ENCODE measurements at places on chromosomes 7 and 10. TPM values are rescaled to one million over a fixed set of nuclear protein-coding genes. Genes with fewer than 3 reads are reported as not detected.

Gene ELFN1
- 21.5 TPM for total RNA-seq

Gene CALCR
- total RNA-seq: 0.38 TPM

Gene CALHM3
- not detected for total RNA-seq

Gene VAX1
- 0.33 TPM for total RNA-seq

Gene SPACDR
- total RNA-seq: not detected

Gene TMEM243
- total RNA-seq: 30.1 TPM

Gene CHAT
- total RNA-seq: 1.8 TPM

Gene CTBP2
- 121 TPM for total RNA-seq

Gene OPN4
- not detected for total RNA-seq

Gene CH25H
- 0.99 TPM for total RNA-seq

Gene MYH16
- not detected for total RNA-seq

Gene COL13A1
- 8.1 TPM for total RNA-seq

Gene INSYN2A
- total RNA-seq: 4.7 TPM

Gene ASIC3
- 4.4 TPM for total RNA-seq

Gene SEMA3E
- total RNA-seq: 9.2 TPM

Gene SYT15B
- 4.0 TPM for total RNA-seq

Gene KCNMA1
- 114 TPM for total RNA-seq

Gene SAP25
- not detected for total RNA-seq

Gene PRLHR
- not detected for total RNA-seq

Gene TMEM229A
- 1.9 TPM for total RNA-seq

Gene HTRA1
- 172 TPM for total RNA-seq

Gene EGFR
- 44.1 TPM for total RNA-seq

Gene SRRM3
- 20.2 TPM for total RNA-seq

Gene CXCL12
- 117 TPM for total RNA-seq

Gene UPK3BL1
- 181 TPM for total RNA-seq

Gene RASA4B
- 42.7 TPM for total RNA-seq

Gene PIK3AP1
- total RNA-seq: 5.4 TPM

Gene ASZ1
- not detected for total RNA-seq
